ENCODE measurements at places on chromosomes 1 and 21.

DNA sequence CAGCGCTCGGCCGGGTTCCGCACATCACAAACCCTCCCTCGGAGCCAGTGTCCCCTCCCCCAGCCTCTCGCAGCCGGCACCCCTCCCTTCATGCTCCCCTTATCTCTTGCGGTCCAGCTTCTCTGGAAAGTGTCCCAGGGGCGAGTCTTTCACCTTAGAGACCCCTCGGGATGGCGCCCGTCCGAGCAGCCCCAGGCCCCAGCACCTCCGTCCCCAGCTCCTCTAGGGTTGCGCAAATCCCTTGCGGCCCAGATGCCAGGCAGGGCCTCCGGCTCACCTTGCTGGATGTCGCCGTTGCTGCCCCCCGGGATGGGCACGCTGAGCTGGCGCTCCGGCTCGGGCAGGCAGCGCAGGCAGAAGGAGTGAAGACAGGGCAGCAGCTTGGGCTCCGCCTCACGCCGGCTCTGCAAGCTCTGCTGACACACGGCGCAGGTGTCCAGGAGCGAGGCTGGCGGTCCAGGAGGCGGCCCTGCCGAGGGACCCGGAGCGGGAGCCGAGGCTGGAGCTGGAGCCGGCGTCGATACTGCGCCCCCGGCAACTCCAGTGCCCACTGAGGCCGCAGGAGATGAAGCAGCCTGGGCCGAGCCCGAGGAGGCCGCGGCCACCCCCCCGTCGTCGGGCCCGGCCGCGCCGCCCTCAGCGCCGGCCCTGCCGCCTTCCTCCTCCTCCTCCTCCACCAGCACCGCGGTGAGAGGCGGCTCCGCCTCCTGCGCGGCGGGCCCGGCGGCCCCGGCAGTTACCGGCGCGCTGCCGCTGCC, 550 bp downstream of the TRIM33 start:
- peak; percentile 10 for DNase-seq

DNA sequence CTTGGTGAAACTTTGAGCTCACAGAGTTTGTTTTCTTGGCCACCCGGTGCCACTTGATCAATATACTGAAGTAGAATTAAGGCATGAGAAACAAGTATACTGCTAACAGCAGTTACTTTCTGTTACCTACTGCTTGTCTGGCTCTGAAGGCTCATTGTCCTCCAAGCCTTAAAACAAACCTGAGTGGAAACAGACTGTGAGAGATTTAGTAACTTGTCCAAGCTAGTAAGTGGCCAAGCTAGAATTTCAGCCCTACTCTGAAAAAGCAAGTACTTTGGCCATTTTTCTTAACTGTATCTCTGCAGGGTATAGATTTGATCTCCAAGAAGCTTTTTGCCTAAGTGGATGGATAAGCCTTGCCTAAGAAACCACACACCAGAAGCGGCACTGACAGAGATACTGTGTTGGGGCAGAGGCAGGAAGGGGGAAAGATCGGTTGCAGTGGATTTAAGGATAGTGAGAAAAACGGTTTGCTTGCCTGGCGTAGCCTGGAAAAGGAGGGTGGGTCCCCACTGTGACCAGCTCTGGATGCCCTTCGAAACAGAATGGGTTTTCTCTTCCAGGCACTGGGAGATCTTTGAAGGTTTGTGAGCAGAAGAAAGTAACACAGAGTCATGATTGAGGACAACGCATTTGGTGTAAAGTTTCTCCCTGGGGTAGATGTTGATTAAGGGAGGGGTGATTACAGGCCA, 2.1 kb upstream of the MACO1 start:
- DNase-seq: no peak

DNA sequence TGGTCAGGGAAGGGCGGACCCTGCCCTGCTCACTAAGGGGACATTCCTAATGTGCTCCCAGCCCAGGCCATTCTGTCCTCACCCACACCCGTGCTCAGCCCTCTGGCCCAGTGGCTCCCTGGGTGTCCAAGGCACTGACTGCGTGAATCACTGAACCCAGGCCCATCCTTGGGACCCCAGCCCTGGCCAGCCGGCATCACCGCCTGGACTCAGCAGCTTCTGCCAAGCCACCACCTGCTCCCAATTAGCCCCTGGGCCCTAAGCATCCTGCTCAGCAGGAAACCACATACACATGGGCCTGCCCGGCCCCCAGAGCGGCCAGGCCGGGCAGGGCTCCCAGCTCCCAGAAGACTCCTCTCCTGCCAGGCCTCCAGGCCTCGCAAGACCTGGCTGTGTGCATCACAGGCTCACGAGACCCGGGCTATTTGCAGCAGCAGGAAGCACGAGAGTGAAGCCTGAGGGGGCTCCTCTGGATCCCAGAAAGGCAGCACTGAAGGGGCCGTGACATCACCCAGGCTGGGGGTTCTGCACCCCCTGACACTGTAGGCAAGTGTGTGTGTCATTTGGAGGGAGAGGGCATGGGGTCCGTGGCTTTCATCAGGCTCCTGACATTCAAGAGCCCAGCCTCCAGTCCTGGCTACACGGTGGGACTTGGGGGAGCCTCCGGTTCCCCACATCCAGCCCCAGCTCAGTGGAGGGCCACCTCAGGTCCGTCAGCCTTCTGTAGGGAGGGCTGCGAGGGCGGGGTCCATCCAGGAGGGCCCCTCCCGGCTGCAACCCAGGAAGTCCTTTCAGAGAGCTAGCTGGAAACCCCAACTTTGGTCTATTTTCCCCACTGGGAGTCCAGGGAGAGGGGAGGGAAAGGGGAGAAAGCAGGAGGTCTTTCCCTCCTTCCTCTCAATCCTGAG, 1.6 kb downstream of the MFAP2 start:
- no peak for DNase-seq

DNA sequence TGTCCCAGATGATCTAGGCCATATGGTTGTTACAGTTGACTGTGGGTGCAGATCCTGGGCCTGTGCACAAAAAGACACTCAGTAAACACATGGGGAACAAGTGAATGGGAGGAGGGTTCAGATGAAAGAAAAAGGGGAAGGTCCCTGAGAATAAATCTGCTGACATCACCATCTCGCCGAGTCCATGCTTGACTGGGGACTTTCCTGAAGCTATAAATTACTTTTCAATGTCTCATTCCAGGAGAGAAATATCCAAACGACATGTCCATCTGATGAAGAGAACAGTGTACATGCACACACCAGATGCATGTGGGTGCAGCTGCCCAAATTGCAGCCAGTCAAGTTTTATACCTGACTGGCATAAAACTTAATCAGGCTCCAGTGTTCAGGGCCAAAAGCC, 109.0 kb downstream of the HIVEP3 start:
- DNase-seq: no peak

DNA sequence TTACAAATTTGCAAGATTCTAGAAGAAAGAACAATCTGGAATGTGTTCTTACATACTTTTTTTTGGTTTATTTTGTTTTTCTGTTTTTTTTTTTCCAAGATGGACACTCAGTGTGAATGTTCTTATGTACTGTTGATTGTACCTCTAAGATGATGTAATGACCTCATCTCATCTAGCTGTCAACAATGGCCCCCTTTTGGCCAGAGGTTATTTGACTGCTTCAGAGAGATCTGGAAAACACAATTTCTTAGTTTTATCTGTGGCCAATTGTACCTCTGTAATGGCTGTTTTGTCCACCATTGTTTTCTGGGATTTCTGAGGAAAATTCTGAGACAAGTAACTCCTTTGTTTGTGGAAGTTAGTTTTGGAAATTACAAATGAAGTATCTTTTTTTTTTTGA, 38.9 kb downstream of the ST6GALNAC3 start:
- no peak for DNase-seq

Measured in putamen (tissue), 1 donor.